Fibroblast of the conjunctiva (primary cell): ENCODE measurements at places on chromosomes 5 and 9.

DNA sequence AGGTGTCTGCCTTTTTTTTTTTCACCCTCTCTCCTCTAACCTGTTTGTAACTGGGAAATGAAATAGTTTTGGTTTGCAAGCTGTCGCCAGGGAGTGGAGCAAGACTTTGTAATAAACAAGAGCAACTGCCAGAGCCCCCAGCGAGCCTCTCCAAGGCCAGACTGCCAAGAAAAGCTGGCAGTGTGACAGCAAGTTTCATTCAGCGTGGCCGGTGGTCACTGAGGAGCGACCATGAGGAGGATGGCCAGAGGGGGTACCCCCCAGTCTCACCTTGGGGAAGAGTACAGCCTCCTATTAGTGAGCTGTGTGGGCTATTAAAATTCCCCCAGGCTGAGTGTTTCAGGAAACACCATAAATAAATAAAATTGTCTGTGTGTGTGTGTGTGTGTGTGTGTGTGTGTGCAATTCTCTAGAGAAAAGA lies 49.9 kb downstream of the ZFAND5 start:
- DNase-seq = peak; percentile 61

- DNase-seq = no peak
Measured at GRCh38 chr5:87746341-87746740, 333.6 kb upstream of the CCNH start.

GRCh38 chr5:96834016-96834415 lies 26.3 kb upstream of the ERAP1 start:
- DNase-seq = no peak

DNA sequence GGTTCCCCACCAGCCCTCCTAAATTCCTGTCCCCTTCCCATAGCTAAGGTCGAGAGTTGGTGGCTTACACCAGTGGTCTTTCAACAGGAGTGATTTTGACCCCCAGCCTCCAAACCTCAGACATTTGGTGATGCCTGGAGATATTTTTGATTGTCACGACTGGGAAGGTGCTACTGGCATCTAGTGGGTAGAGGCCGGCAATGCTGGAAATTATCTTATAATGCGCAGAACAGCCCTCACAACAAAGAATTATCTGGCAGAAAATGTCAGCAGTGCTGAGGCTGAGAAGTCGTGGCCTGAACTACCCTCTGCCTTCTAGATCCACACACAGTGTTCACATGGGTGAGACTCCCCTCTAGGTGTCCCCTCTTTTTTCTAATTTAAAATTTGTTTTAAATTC lies 69.6 kb downstream of the IL31RA start:
- DNase-seq = no peak

DNA sequence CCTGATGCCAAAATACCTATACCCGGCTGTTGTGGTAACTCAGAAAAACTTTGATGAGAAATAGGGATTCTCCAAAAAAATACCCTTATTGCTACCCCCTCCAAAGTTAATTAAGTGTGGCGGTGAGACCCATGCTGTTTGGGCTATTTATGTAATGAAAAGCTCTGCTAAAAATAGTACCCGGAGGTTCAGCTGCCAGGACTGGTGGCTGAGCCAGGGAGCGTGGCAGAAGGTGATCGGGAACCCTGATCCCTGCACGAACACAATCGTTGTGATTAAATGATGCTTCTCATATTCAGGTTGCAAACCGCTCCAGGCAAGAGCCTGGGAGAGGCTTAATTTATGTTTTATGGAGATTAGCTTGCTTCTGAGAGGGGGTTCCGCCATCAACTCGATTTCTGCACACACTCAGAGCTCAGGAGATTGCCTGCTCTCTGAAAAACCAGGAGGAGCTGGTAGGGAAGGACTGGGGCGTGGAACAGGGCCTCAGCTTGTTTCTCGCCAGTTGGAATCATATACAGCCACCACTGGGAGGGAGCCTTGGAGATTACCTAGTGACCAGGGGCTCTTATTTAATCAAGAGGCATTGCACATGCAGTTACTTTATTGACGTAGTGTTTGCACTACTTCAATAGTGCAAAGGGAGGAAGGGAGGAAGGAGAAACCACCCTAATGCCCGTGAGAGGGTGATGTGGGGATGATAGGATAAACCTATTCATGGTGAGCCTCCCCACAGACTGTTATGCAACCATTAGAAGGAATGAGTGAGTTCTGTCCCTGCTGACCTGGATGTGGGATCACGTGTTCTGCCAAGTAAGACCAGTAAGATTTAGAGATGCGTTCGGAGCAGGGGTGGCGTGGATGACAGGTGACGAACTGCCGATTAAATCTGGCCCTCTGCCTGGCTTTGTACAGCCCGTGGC lies 23.4 kb downstream of the HRH2 start:
- no peak for DNase-seq

GRCh38 chr5:137071931-137072330 lies 427.2 kb downstream of the SPOCK1 start:
- no peak for DNase-seq

DNA sequence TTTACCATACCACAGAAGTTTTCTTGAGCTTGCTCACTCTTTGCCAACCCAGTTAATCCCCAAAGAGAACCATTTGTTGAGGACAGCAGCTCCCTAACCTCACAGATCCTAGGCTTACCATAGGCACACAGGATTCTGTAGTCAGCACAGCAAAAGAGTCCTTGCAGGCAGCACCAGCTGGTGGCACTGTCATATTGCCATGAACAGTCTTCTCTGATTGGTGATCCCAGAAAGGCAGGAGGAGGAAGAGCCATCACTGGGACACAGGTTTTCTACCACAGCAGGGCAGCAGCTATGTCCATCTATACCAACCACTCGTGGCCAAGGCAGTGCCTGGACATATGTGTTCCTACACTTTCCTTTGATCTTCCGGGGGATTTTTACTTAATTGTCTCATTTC lies 297.1 kb upstream of the CD180 start:
- DNase-seq = peak; percentile 10

- peak; percentile 38 for DNase-seq
Measured at GRCh38 chr9:8895861-8896224, 1096.3 kb upstream of the DMAC1 start.

- DNase-seq = no peak
Measured at GRCh38 chr9:136782452-136782851, 8.7 kb upstream of the TMEM141 start.

GRCh38 chr5:74355041-74355824 lies 285.3 kb downstream of the ENC1 start:
- DNase-seq = no peak

- DNase-seq = no peak
Measured at GRCh38 chr5:43429706-43430105, 17.5 kb upstream of the CCL28 start.

DNA sequence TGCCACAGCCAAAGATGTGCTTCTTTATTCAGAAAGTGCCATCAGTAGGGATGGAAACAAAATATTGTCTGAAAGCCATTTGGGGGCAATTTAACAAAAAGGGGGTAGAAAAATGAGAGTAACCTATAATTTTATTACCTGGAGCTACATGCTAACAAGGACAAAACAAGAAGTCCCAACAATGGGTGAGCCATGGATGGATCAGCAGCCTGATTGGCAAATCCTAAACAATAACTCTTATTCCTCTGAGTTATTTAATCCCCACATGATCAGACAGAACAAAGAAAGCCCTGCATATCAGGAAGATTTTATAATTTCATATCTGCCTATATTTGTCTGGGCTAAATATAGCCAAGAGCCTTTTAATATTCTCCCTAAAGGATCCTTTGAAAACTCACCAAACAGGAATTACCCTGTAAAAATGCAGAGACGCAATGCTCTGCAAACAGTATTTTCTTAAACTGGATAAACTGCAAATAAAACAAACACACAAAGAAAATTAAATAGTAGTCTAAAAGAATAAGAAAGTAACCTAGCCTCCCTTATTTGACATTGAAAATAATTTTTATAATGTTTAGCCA lies 483.4 kb downstream of the ZNF608 start:
- DNase-seq = no peak

- DNase-seq = no peak
Measured at GRCh38 chr5:134825212-134825611, 20.6 kb upstream of the C5orf24 start.

DNA sequence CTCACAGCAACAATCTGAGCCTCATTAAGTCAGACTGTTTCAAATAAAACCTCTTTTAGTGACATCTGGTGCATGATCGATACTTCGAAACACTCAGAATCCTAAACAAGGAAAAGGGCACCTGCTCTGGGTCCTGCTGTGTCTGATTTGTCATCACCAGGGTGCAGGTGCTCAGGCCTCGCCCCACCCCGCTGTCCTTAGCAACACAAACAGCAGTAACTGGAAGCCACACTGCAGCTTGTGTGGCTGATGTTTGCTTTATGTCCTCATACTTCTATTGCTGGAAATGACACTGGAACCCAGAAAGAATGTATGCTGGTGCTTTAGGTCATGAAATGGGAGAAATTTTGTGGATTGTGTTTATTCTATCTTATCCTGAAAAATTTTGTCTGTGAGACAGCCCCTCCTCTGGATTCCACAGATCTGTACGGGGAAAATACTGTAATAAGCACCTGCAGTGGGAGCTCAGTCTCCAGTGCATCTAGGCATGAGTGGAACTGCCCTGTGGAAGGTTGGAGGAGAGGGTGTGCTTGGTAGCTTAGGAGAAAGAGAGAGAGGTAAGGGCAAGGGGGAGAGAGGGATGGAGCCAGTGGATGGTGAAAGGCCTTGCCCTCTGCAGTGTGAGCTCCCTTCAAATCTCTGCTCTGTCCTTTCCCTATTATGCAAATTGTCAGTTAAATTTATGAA lies 284.2 kb downstream of the SMARCA2 start:
- DNase-seq = no peak

GRCh38 chr5:87260604-87261192 lies 7.0 kb upstream of the RASA1 start:
- no peak for DNase-seq

- DNase-seq = no peak
Measured at GRCh38 chr5:146209714-146210113, 6.3 kb downstream of the RBM27 start.

DNA sequence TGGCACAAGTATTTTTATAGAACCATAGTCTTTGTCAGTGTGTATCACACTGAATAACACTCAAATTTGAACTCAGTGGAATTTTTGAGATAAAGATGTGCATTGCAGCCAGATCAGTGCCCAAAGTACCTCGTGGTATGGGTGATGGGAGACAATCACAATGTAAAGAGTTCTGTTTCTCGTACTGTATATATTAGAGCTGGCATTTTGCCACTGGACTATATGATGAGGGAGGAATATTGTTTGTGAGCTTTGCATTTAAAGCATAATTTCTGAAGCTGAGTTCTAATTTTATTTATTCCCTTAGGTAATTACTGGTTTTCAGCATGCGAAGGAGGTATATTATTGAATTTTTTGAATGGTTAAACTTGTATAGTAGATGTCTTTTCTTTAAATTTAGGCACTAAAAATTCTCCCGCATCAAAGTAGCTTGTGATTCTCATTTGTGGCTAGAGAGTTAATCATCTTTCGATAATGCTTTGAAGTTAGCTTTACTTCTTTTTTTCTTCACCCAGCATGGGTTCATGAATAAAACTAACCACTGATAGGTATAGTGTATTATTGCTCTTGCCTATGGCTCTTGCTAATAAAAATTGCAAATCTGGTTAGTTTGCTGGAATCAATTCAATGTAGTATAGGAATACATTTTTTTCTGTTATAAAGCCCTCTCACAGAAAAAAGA lies 43.1 kb downstream of the PAM start:
- no peak for DNase-seq

- DNase-seq = no peak
Measured at GRCh38 chr5:170315154-170315553, 17.6 kb upstream of the LCP2 start.

- DNase-seq = no peak
Measured at GRCh38 chr5:35819026-35819425, 37.7 kb upstream of the IL7R start.

DNA sequence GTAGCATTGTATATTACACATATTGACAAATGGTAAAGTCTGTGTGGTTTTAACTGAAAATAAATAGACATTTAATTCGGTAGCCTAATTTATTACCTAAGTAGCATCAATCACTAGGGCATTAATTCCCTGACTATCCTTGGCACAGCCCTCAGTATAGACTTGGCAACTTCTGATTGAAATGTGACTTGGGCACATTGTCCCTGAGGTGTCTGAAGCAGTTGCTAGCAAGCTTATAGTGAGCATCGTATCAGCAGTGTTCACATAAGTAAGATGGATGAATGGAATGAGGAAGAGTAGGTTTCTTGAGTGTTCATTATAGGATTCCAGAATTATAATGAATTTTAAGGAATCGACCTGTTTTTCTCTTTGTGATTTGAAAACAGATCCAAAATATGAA lies 16.1 kb downstream of the LURAP1L start:
- no peak for DNase-seq

DNA sequence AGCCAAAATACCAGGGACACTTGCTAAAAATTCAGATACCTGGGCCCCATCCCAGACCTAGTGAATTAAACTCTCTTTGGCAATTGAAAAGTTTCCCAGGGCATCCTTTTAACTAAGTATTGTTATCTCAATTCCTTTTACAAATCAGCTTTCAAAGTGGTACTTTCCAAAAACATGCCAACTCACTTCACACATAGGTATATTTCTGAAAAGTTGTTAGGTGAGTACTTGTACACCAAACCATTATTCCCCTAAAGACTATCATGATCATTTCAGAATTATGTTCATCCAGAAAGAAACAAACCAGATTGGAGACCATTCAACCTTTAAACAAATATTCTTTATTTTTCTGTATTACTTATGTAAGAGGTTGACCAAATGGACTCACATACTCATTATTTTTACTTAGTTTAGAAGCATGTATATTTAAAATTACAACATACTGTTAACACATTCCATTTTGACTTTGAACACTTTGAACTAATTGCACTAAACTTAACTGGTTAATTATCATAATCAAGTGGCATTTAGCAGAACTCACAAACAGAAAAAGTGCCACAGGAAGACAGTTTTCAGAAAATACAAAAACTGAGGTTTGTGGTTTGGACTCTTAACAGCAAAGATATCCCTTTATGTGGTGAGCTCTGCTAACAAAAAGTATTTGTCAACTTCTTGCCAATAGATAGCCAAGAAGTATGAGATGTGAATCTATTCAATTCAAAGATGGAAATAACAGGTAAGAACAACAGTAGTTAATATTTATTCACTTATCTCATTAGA lies 40.7 kb downstream of the KIAA0825 start:
- DNase-seq = no peak

DNA sequence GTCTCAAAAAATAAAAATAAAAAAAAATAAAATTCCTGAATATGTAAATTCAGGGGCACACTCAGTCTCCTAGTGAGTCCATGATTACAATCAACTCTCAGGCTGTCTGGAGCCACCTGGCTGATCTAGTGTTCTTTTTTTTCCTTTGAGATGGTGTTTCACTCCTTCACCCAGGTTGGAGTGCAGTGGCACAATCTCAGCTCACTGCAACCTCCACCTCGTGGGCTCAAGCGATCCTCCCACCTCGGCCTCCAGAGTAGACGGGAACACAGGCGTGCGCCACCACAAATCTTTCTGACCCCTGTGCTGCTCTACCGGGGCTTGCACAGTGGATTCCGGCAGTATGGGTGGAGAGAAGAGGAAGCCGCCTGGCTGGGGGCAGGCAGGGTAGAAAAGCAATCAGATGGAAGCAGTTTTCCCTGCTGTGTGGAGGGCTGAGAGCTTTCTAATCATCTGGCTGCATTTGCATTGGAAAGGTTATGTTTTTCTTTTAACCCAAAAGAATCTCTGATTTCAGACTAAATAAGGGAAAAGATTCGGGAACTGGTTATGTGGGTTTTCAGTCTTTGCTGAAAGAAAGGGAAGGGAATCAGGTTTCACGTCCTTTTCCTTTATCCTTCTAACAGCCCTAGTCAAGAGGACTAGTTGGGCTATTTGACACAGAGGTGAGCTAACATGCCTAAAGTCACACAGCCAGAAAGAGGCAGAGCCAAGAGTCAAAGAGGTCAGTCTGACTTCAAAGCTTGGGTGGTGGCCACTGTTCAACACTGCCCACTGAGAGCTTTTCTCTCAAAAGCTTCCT lies 26.3 kb upstream of the CORO2A start:
- no peak for DNase-seq
